ENCODE measurements at places on chromosomes 13 and 19. TPM values are rescaled to one million over a fixed set of nuclear protein-coding genes. Genes with fewer than 3 reads are reported as not detected.

DNA sequence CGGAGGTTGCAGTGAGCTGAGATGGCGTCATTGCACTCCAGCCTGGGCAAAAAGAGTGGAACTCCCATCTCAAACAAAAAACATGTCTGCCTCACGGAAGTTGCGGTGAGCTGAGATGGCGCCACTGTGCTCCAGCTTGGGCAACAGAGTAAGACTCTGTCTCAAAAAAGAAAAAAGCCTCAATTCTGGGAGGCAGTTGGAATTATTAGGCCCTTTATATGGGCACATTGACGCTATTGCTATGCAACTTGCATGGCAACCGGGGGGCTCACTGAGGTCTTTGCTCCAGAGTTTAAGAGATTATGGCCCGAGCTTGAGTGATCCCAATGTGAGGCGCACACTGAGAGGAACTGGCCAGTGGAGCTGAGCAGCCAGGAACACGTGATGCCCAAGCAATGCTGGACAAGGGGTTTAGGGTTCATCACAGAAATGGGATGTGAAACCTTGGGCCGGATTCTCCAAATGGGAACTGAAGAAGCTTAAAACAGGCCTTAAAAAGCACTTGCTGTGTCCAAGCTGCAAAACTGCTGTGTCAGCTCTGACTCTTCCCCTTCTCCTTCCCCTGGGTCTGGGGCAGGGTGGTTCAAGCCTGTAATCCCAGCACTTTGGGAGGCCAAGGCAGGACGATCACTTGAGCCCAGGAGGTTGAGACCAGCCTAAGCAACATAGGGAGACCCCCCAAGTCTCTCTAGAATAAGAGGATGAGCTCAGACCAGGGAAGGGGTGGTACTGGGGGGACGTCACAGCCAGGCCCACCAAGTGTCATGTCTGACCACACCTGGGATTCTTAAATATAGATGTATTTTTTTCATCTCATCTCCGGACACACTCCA, 2.5 kb downstream of the FTL start:
- peak overlapping the region; percentile 99 for H3K4me3 ChIP-seq
- H3K27ac ChIP-seq: no peak overlapping the region
- H3K27me3 ChIP-seq: no peaks in the 10 kb centered on the region

GRCh38 chr13:49308097-49308875, 60.6 kb downstream of the CDADC1 start:
- no peak overlapping the region for H3K27ac ChIP-seq
- no peaks in the 10 kb centered on the region for H3K27me3 ChIP-seq
- DNase-seq: no peak
- H3K4me1 ChIP-seq: no peaks in the 10 kb centered on the region

PRR20D gene
- not detected for total RNA-seq

RFPL4AL1 gene
- total RNA-seq: not detected
